RWPE2 (cell line): ENCODE measurements at places on chromosomes 13 and 19.

GRCh38 chr19:17266589-17266974 is 661 bp upstream of the BABAM1 start:
- DNase-seq, result no peak

DNA sequence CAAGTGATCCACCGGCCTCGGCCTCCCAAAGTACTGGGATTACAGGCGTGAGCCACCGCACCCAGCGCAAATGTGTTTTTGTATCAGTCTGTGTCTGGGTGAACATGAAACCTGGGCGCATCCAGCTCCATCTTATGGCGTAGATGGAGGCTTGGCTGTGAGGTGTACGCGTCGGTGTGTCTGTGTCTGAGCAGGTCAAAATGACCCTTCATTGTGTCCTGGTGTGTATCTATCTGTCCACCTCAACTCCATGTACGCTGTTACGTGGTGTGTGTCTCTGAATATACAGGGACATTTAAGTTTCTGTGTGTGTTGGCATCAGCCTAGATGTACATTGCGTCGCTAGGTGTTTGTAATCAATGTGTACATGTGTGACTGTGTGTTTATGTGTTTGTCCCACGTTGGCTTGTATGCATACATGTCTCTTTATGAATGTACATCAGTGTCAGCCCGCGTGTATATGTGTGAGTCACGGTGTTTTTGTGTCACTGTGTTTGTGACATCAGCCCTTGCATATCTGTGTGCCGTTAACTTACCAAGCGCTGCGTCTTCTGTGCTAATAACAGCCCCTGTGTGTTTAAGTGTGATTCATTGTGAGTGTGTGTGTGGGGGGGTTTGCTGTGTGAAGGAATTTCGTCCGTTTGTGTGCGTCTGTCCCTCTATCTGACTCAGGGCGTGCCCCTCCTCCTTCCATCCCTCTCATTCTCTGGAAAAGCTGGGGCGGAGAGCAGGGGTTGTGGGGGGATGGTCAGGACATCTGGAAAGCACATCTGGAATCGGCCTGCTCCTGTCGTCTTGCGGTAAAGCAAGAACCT is 6.4 kb downstream of the AXL start:
- DNase-seq, result peak; percentile 95

GRCh38 chr19:17419154-17419620 is 660 bp upstream of the MVB12A start:
- DNase-seq, result no peak

DNA sequence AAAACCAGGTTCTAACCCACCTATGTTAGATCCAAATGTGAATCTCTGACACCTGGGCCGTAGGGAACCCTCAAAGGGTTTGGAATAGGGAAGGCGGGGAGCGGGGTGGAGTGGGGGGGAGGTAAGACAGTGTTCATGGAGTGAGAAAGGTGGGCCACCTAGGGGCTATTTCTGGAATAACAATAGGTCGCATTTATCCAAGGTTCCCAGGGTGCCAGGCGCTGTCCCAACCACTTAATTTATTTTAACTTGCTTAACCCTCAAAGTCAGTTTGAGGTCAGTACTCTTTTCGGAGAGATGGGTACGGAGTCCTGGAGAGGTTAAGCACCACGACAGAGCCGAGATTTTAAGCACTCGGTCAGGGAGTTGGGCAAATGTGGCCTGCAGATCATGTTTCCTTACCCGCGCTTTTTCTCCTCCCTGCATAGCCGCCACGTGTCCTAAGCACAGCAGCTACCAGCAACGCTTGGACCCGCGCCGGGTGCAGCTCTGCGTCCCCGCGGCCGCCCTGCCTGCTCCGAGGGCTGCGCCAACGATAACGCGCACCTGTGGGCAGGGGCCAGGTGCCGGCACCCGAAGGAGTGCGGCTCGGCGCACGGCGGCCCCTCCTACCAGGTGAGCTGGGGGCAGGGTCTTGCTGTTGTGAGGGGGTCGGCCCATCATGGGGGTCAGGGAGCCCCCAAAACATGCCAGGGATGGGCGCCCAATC is 25.0 kb upstream of the FXYD3 start:
- DNase-seq, result no peak

DNA sequence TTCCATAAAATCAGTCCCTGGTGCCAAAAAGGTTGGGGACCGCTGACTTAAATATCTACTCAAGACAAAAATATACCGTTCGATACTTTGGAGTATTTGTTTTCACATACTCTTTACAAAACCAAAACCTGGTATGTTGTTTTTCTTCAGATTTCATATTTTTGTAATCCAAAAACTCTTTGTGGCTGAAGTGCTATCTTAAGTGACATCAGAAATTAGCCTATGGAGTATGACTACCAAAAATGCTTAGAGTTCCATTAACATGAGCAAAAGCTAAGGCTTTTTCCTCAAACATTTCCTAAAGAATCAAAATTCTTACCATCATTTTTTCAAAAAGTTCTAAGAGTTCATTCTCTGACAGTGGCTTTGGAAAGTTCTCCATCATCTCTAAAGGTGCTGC is 52.0 kb downstream of the DIAPH3 start:
- no peak for DNase-seq

DNA sequence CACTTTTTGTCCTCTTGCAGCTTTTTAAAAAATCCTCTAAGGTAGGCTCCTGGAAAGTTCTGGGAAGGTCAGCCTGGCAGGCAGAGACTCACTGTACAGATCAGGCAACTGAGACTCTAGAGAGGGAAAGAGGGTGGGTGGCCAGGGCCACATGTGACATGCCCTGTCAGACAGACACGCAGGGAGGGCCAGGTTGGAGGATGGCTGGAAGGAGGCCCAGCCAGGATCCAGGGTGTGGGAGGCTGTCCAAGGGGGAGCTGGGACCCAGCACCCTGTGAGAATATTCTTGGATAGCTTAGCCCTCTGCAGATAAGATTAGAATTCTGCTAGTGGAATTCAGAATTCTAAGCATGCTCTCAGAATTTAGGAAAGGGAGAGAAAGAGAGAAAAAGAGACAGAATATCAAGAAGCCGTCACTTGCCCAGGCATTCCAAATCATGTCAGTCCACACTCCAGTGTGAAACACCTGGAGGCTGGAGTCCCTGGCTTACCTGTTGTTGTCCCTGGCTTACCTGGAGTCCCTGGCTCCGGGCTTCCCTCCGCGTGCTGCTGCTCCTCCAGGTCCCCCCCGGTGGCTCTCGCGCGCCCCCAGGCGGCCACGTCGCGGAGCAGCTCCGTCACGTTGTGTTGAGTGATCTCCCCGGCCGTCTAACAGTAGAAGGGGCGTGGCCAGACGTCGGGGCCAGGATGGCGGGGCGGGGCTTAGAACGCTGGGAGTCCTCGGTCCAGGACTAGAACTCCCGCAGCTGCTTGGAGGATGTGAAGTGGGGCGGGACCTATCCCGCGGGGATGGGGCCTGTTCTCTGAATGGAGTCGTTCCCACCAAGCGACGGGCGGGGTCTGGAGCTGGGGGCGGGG is 2.8 kb upstream of the TNNI3 start:
- DNase-seq, result peak; percentile 94

GRCh38 chr19:35222373-35223015 is 6.0 kb downstream of the FAM187B start:
- no peak for DNase-seq

GRCh38 chr13:26678796-26679195 is 81.8 kb downstream of the GPR12 start:
- DNase-seq, result no peak

- DNase-seq, result peak; percentile 60
Measured at GRCh38 chr19:1116726-1117581, 13.2 kb downstream of the GPX4 start.

DNA sequence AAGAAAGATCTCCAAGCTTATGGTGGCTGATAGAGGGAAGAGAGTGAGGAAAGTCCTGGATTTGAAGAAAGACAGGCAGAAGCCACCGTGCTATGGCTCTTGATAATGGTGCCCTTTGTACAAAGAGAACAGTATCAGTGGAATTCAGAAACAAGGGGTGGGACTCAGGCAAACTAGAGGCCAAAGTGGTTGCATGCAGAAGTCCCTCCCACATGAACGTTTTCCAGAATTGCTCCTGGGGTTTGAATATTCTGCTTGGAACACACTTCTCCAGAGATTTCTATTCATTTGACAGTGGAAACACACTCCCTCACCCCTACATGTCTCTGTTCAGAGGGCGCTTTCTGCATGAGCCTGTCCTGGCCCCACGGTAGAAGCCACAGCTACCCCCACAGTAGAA is 10.1 kb upstream of the MBNL2 start:
- no peak for DNase-seq

DNA sequence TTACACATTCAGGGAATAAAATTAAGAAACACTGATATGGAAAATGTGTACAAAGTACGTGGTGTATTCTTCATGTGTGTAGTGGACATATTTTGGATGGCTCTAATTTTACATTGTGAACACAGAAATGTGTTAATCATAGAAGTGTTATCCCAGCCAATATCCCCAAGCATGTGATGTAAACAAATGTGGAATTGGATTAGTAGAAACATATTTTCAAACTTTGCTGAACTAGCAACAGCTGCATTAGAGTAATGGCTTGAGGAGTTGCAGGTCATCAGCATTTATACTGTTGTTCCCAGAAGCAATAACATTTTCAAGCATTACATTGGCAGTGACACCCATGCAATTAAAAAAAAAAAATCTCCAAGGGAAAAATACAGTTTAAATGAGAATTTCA is 600.6 kb downstream of the SLITRK1 start:
- no peak for DNase-seq

- DNase-seq, result no peak
Measured at GRCh38 chr13:111411151-111411858, 90.9 kb downstream of the TEX29 start.

- DNase-seq, result no peak
Measured at GRCh38 chr19:31013384-31014020, 335.7 kb downstream of the TSHZ3 start.

DNA sequence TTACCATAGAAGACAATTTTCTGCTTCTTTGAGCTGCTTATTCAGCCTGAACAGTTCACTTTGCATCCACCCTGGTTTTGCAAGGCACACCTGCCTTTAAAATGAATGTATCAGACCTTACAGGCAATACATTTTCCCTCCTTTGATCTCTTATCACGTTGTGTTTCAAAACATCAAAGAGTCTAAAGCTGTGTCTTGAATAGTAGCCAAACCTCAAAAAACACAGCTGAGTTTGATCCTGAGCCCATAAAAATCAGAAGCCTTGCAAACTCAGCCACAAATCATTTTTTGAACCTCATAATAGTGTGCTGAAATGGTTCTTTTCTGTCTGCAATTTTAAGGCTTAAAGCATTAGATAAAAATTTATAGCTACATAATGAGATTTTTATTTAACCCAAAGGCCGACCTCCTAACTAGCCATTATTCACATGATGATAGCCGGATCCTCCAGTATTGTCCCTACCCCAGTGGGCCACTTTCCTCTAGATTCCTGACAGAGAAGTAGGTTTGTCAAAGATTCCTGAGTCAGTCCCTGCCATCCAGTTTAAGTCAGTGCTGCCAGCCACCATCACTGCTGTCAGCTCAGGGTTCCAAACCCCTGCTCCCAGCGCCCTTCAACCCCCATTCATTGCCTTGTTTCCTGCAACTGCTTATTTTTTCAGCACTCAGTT is 71.8 kb downstream of the CAB39L start:
- no peak for DNase-seq

GRCh38 chr19:41302624-41303351 is 7.2 kb upstream of the CCDC97 start:
- DNase-seq, result no peak

DNA sequence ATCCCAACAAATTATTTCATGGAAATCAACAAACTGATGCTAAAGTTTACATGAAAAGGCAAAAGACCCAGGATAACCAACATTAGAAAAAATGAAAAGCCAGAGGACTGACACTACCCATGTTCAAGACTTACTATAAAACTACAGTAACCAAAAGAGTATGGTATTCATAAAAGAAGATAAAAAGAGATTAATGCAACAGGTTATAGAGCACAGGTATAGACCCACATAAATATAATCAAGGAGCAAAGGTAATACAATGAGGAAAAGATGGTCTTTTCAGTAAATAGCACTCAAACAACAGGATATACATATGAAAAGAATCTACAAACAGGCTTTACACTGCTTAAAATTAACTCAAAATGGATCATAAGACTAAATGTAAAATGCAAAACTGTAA is 1342.7 kb downstream of the UQCRFS1 start:
- DNase-seq, result no peak

GRCh38 chr13:20637811-20638210 is 65.7 kb upstream of the IL17D start:
- DNase-seq, result no peak

- DNase-seq, result no peak
Measured at GRCh38 chr19:6826281-6826920, 53.9 kb downstream of the VAV1 start.

DNA sequence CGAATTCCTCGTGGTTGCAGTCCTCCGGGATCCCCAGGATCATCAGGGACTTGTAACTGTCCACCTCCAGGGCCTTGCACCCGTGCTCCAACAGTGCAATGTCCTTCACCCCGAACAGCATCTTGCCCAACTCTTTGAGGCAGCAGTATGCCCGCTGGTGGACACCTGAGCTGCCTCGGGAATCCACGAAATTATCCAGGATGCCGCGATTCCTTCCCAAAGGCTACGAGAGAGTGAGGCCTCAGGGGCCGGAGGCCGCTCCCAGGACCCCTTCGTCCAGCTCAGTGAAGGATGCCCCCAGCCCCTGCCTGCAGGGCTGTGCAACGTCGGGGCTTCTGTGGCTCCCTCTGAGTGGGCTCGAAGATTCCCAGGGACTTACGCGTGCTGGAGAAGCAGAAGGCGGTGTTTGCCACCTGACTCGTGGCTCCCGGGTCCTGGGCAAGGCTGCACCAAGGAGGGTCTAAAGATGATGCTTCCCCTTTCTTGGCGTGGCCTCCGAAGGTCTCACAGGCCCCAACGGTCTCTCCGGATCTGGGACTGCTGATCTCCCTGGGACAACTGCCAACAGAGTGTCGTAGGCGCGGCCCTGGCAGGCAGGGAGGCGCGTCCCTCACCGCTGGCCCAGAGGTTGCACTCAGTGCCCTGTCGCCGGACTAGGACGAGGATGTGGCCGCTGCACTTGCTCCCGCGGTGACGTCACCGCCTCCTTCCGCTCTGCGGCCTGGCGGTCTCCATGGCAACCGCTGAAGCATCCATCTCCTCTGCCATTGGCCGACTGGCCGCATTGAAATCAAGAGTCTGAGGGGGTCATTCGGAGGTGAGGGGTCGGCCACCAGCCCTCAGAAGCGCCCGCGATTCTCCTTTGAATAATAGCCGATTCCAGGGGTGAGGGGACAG is at the start of gene PNMA8C:
TSS of gene PNMA8C (minus strand) at position 698 of the 897 bp plus-strand sequence. CDS start at position 121, 577 bp downstream.
- DNase-seq, result no peak

DNA sequence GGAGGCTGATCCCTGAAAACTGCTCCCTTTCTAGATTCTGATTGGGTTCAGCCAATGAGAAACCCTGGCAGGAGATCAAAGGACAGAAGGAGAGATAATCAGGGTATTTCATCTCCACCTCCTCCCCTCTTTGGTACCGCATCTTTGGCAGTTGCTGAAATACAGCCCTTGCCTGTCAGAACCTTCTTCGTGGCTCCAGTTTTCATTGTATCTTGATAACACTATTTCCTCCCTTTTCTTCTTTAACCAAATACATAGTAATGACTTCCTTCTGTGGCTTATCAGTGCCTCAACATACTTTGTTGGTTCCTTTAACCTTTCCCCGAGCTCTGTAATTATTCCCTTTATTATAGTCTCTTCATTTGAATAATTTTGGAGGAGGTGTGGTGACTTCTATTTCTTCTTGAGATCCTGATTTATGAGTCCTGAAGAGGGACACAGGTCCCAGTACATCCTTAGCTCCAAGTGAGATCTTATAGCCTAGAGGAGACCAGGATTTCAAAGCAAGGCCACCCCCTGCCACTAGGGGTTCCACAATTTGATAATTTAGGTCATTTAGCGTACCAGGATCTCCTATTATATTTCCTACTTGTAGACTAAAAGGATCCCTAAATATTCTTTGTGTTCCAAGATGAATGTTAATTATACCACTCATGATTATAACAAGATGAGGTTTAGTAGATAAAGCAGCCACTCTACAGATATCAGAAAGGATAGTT is 98.0 kb downstream of the EDNRB start:
- DNase-seq, result no peak

GRCh38 chr19:37333457-37333856 is 37.4 kb upstream of the ZNF527 start:
- DNase-seq, result no peak
